ENCODE measurements at places on chromosomes 2 and 18.
A peak's percentile ranks its signal among the peaks of the same experiment; 100 is the strongest.

DNA sequence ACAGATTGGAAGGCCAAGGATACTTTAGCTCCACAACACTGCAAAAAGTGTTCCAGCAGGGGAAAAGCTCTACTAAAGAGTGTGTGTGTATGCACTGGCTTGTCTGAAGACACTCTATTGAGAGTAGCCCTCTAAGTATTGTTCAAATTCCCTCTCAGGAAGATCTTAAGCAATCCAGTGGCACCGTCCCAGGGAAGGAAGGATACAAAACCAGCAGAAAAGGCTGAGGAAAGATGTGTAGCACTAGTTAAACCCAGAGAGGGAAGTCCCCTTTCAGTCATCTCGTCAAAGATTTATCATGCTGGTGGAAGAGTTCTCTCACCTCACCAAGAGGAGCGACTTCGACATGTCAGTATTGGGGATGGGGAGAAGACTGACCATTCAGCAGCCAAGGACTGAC is 50.5 kb downstream of the DHRS9 start:
- DNase-seq: no peak

DNA sequence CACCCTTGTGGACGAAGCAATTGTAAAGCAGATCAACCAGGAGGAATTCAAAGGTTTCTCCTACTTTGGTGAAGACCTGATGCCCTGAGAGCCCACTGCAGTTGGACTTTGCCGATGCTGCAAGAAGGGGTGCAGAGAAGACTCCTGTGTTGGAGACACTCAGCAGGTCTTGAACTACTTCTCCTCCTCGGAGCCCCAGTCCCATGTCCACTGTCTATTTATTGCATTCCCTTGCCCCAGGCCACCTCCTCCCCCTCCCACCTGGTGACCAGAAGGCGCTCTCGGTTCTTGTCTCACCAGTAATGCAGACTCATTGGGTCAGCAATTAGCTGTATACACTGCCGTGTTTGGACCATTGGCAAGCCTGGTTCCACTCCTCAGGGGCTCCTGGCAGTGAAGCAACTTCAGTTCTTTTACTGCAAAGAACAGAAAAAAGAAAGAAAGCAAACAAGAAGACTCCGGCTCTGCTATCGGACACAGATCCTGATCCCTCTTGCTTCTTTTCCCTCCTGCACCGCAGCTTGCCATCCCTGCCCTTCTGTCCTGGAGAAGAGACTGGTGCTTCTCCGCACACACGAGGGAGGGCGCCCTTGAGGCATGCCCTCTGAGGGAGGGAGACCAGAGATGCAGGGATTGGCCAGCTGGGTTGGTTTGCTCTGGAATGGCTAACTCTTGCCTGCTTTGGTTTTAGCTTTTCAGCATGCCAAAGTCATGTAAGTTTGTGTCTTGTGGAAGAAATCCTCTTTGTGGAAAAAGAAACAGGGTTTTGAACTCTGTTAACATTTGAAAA is 112.2 kb upstream of the EPAS1 start:
- DNase-seq: no peak

GRCh38 chr2:143742581-143742980 is 613.4 kb downstream of the ARHGAP15 start:
- peak; percentile 41 for DNase-seq

- no peak for DNase-seq
Measured at GRCh38 chr2:135845997-135846396, 9.0 kb upstream of the LCT start.

DNA sequence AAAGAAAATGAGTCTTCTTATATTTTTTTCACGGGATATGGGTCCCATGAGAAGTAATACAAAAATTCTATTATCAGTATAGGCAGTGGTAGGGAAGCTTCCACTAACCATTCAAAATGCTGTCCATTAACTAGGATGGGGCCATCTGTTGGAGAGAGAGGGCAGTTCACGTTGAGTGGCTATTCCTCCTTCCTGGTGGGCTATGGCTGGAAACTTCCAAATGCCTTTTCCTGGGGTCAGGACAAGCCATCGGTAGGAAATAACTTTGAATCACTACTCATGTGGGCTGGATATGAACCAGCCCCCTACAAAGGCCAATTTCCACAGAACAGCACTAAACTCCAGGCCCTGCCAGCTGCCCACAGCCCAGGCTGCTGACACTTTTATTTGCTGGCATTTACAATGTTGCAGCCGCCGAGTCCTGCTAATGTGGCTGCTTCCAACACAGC is 156.1 kb upstream of the HNRNPA3 start:
- no peak for DNase-seq

GRCh38 chr18:12449051-12449785 is 41.5 kb downstream of the PRELID3A start:
- no peak for DNase-seq

GRCh38 chr2:166518634-166519390 is 24.8 kb upstream of the SCN7A start:
- no peak for DNase-seq

GRCh38 chr2:19744456-19745199 is 157.2 kb downstream of the TTC32 start:
- no peak for DNase-seq

All from fibroblast of skin of right quadriceps (primary cell).